ENCODE measurements at places on chromosomes 7 and 10.
A peak's percentile ranks its signal among the peaks of the same experiment; 100 is the strongest.

- DNase-seq, result peak; percentile 43
These were observed at the start of gene FKBP9 for GRCh38 chr7:32957326-32958045. TSS of gene FKBP9 (plus strand) at chr7:32957440. CDS start at chr7:32957574, 134 bp downstream.

GRCh38 chr10:51422311-51423120, 276.9 kb downstream of the CSTF2T start:
- DNase-seq, result peak; percentile 18

DNA sequence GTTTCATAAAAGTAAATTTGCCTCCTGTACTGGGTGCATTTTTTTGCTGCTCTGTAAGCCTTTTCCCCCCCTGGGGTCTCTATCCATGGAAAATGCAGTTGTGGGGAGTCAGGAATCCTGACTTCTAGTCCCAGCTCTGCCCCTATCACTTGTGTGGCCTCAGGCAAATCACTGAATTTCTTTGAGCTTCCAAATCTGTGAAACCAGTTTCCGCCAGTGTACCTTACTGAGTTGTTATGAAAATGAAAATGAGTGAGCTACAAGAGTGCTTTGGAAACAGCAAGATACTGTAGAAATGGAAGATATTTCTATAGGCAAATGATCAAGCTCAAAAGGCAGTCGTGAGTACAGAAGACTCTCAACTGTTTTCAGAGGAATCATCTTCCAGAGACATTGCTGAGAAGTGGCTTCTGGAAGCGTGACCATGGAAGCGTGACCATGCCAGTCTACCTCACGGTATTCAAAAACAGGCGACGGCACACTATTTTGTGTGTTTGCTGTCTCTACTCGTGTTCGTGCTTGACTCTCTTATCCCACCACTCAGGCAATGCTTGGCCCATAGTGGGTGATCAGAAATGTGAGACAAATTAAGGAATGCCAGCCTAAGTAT, 107.4 kb downstream of the ATXN7L1 start:
- no peak for DNase-seq

DNA sequence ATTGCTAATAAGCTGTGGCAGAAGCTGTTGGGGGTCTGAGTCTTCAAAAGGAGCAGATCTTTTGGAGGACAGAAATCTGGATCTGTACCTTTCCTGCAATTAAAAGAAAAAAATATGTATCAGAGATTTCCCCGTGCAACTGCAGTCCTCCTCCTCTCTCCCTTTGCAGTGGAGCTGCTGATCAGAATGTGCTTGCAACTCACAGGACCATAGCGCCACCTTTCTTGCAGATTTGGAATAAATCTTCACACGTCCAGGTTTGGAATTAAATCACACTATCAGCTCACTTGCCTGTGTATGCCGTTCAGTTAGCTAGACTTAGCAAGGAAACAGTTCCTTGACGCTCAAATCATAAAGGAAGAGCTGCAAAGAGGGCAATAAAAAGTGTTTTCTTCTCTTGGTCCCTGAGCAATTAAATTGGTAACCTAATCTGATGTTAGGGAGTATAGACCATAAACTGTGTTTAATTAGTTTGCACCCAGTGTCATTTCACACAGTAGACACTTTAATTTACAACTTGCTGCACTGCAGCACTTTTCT, 77.4 kb downstream of the PON1 start:
- no peak for DNase-seq

DNA sequence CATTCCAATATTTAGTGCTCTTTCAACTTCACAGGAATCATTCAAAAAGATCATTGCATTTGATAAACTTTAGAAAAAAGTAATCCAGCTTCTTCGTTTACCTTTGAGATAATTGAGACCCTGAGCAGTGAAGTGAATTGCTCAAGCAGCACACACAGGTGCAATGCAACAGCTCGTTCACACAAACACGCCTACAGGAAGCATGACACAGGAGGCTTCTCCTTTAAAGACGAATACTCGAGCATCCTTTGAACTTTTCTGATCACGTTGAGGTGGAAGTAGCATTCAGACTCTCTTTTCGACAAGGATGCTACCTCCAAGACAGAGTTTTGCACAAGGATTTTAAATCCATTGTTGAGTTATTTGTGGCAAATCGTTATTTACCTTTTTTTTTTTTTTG, 18.0 kb upstream of the RSU1 start:
- peak; percentile 15 for DNase-seq

GRCh38 chr7:132084776-132085388, 491.4 kb downstream of the PLXNA4 start:
- DNase-seq, result no peak

DNA sequence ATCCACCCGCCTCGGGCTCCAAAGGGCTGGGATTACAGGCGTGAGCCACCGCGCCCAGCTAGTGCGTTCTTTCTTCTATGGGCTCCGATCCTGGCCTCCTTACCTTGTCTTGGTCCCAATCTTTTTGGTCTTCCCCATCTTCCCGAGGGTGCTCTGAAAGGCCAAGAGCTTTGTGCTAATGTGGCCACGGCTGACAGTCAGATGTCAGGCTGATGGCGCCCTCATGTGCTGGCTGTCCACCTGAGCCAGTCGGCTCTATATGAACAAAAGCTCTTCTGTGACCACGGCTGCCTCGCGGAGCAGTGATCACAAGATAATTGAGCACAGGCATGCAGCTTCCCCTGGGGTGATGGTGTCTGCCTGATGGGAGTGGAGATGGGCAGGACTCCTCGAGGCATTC, 11.0 kb upstream of the AHCYL2 start:
- no peak for DNase-seq

DNA sequence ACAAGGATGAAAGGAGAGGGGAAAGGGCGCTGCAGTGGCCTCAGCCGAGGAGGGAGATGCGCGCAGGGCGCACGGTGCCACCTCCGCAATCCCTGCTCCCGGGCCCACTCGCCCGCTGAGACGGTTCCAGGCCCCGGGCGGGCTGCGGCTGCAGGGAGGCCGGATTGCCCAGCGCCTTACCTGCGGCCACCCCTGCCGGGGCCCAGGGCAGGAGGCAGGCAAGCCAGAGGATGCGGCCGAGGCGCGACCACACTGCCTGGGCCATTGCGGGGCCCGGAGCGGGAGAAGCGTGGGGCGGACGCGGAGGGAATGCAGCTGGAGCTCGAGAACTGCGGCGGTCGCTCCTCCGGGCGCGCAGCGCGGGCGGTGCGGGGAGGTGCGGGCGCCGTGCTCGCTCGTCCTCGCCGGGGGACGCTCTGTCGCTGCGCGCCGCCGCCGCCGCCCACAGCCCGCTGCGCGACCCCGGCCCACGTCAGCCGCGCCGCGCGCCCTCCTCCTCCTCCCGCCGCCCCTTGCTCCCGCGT, at the start of gene TMEM130:
Gene TMEM130, minus strand, starts transcription at position 418 of the 524 bp plus-strand sequence. Its CDS starts 153 bp downstream, at position 265.
- DNase-seq, result peak; percentile 7

DNA sequence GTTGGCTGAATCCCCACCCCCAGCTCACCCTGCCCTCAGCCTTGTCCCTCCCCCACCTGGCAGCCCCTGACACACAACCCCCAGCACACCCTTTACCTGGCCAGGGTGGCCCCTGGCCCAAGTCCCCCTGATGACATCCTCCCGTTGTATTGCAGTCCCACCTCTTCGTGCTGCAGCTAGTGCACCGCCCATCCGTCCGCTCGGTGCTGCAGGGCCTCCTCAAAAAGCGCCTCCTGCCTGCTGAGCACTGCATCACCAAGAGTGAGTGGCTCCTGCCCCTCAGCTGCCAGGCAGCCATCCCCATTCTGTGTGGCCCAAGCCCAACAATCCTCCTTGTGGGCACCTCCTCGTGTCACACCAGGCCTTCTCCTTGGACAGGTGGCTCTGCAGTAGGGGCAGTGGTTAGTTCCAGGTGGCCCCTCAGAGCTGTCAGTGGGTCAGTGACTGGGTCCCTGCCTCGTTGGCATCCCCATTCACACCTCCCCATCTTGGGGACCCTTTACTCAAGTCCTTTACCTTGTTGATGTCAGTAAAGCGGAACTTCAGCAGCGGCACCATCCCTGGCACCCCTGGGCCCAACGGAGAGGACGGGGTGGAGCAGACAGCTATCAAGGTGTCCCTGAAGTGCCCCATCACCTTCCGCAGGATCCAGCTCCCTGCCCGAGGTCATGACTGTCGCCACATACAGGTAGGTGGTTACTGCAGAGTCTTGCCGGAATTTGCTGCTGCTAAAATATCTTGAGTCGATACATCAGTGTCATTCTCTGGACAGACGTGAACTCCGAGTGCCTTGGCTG, 14.3 kb downstream of the ZMIZ2 start:
- no peak for DNase-seq

- no peak for DNase-seq
These were observed 31.6 kb downstream of the GARIN1A start for GRCh38 chr7:128703609-128704241.

- no peak for DNase-seq
These were observed 13.6 kb downstream of the CPA1 start for GRCh38 chr7:130393841-130394411.

DNA sequence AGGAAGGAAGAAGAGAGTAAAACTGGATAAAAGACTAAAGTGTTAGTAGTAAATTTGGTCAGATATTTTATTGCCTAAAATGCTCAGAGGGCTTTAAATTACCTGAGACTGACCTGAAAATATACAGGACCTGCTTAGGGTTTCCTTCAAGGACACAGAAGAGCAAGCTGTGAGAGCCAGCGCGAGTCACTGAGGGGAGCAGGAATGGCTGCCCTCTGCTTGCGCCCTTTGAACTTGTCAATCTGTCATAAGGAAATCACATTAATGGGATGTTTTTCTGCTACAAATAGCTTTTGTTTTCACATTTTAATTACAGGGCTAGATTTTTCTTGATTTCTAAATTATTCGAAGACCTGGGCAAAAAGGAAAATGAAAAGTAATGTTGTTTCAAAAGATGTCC, 26.9 kb downstream of the DNAJB9 start:
- no peak for DNase-seq

- DNase-seq, result no peak
These were observed 130.0 kb downstream of the ARID5B start for GRCh38 chr10:62031507-62031906.

DNA sequence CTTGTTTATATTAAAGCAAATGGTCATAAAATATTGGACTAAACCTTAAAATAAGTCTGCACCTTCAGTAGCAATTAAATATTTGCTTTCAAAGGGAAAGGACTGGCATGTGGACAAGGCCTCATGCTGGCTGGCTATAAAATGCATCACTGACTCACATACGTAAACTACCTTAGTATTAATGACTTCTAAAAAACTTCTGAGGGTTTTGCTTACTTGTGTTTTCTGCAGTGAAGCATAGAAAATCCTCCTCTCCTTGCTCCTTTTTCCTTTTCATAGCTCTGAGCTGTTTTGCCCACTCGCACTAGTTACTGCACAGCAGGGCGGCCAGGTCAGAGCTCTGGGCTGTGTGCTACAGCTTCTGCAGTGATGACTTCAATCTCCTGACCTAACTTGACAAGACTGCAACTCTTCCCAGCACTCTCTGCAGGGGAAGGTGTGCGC, 82.3 kb downstream of the CUL2 start:
- DNase-seq, result no peak

DNA sequence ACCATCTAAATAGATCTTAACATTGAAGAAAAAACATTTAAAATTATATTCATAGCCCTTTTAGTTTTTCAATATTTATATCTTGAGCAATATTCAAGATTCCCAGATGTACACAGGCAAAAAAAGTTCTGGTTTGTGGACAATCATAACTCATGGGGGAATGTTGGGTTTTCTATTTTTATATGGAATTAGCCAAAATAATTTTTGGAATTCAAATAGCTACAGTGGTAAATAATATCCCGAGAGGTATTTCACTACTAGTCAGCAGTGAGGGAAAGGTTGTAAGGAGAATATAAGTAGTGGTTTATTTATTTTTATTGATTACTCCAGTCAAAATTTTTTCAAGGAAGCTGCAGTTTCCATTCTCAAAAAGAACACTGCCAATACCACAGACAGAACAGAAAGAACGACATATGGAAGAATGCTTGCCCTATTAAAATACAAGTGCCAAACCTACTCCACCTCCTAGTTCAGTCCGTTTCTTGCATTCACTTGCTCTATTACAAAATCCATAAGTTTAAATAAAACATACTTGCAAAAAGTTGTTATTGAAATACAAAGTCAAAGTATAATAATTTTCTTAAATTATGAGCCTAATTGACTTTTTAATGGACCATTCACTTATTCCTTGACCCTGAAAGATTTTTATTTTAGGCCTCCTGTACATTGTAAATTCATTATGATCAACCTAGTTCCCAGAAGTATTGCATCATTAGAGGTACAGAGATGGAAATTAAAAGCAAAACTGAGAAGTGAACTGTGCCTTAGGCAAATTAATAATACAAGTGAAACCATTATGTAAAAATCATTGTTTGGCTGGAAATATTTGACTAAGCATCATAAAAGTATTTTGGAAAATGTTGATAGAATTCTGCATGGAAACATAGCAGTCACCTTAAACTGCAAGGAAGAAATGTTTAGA, 533.2 kb downstream of the PARD3 start:
- DNase-seq, result no peak

GRCh38 chr7:132630834-132631233, 54.6 kb upstream of the PLXNA4 start:
- DNase-seq, result no peak

GRCh38 chr10:29746080-29746797, 111.5 kb upstream of the SVIL start:
- DNase-seq, result no peak

- no peak for DNase-seq
These were observed 27.0 kb downstream of the GHRHR start for GRCh38 chr7:30990673-30991170.

- no peak for DNase-seq
These were observed 161.9 kb downstream of the DNAJB6 start for GRCh38 chr7:157498657-157499056.
